ENCODE measurements at places on chromosomes 2 and 18.

DNA sequence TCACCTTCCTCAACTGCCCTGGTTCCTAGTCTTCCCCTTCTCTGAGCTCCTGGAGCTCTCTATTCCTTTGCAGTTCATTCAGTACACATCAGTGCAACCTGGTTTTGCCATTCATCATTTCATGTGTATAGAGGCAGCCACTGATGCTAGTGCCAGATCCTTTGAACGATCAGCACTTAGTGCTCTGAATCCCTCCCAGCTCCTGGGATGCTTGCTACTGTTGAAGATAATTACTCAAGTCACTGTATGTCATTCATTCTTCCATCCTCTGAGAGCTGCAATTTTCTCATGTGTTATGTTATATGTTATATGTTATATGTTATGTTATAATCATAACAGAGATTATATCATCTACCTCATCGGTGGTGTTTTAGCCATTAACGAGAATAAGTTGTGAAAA is 98.5 kb upstream of the UXS1 start:
- DNase-seq = no peak

DNA sequence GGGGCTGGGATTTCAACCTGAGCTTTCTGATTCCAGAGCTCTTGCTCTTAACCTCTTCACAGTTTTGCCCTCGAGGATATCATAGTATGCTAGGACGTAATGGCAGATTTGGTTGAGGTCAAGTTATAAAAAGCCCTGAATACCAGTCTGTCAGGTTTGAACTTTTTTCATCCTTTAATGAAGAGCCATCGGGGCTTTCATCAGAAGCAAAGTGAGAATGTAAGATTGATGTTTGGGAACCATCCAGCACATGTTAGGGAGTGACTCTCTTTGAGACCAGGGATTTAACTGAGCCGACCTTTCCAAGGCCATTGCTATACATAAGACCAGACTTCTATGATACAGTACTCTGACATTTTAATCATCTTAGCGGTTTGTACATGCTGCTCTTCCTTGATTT is 142.5 kb downstream of the TTC27 start:
- DNase-seq = no peak

- DNase-seq = no peak
Observed at GRCh38 chr2:607172-607571, 70.0 kb downstream of the TMEM18 start.

GRCh38 chr18:61133783-61134182 is 199.4 kb upstream of the CDH20 start:
- no peak for DNase-seq

GRCh38 chr2:232348936-232349335 is 29.6 kb upstream of the ALPP start:
- DNase-seq = no peak

DNA sequence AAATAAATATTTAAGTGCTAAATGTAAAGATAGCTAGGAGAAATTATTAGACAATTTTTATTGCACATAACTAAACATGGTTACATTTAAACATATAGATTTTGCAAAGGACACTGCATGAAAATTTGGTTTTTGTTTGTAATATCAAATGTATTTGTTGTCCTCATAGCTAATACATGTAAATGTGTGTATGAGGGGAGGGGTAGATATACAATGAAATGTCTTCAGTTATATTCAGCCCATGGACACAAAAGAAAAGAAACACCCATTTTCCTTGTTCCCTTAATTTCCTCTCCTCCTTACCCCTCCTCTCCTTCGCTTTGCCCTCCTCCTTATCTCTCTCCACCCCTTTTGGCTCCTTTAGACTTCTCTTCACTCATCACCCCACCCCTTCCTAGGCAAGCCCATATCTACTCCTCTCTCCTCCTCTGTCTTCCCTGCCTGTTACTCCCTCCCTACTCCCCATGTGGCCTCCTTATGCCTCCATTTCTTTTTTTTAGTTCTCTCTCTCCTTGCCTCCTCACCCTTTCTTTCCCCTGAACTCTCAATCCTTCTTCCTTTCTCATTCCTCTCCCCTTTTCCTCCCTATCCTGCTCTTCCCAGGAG is 1.4 kb downstream of the COL3A1 start:
- DNase-seq = no peak

- no peak for DNase-seq
Observed at GRCh38 chr2:43941359-43941758, 54.4 kb downstream of the LRPPRC start.

DNA sequence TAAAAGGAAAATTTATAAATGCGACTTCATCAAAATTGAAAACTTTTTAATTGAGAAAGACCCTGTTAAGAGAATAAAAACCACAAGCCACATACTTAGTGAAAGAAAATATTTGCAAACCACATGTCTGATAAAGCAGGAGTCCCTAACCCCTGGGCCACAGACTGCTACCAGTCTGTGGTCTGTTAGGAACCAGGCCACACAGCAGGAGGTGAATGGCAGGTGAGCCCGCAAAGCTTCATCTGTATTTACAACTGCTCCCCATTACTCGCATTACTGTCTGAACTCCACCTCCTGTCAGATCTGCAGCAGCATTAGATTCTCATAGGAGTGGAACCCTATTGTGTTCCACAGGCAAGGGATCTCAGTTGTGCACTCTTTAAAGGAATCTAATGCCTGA is 95.5 kb upstream of the CRACDL start:
- DNase-seq = no peak

DNA sequence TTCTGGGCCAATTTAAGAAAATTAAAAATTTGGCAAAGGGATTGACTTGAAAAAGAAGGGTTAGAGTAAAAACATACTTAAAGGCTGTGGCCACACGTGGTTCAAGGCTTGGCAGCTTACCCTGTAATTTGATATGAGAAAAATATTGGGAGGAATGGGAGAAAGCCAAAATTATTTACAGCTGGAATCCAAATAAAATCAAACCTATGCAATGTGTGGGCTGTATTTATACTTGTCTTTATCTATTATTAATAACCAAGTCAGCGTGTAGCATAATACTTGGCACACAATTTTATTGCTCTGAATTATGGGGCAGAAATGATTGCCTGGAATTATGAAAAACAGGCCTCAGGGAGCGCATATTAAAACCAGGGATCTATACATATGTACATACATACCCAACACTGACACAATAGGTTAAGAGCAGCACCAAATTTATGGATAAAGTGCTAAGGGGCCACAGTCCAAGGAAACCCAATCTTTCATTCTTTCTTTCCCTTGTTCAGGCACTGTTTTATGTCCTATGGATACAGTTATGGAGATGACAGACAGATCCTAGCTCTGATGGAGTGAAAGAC is 35.6 kb downstream of the FAM124B start:
- DNase-seq = no peak

GRCh38 chr18:52175406-52175805 is 164.6 kb upstream of the DCC start:
- DNase-seq = no peak

GRCh38 chr2:183926433-183926832 is 671.9 kb upstream of the ZNF804A start:
- no peak for DNase-seq

DNA sequence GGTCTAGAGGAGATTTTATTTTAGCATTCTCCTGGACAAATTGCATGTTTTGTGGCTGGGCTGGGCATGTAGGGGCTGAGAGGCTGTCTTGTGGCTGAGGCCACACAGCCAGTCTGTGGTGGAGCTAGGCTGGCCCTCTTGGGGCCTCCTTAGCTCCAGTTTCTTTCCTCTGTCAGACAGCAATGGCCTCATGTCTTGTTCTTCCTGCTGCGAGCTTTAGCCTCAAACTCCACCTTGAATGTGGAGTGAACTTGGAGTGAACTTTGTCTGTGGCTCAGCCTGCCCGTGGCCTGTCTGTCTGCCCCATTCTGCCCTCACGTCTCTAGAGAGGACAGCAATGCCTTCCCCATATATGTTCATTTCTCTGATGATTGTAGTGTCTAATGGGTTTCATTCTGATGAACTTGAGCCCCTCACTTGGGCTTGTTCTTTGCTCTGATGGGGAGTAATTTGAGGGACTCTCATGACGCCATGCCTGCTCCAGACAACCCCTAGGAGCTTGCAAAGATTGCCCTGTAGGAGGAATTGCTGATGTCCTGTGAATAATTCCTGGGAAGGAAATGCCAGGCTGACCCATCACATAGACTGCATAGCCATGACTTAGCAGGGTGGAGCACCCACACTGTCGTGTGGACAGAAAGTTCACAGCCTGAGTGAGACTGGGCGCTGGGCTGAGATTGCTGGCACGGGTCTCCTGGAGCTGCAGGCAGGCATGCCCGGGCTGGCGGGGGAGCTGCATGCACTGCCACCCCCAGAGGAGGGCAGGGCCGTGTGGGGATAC is 42.6 kb downstream of the ASAP2 start:
- DNase-seq = no peak

GRCh38 chr2:120759543-120760331 is 24.1 kb downstream of the GLI2 start:
- no peak for DNase-seq

GRCh38 chr2:19802086-19802841 is 99.5 kb downstream of the TTC32 start:
- DNase-seq = no peak

- DNase-seq = no peak
Observed at GRCh38 chr2:162113776-162114168, 38.3 kb downstream of the GCG start.

GRCh38 chr18:5851998-5852397 is 43.3 kb downstream of the TMEM200C start:
- DNase-seq = no peak

DNA sequence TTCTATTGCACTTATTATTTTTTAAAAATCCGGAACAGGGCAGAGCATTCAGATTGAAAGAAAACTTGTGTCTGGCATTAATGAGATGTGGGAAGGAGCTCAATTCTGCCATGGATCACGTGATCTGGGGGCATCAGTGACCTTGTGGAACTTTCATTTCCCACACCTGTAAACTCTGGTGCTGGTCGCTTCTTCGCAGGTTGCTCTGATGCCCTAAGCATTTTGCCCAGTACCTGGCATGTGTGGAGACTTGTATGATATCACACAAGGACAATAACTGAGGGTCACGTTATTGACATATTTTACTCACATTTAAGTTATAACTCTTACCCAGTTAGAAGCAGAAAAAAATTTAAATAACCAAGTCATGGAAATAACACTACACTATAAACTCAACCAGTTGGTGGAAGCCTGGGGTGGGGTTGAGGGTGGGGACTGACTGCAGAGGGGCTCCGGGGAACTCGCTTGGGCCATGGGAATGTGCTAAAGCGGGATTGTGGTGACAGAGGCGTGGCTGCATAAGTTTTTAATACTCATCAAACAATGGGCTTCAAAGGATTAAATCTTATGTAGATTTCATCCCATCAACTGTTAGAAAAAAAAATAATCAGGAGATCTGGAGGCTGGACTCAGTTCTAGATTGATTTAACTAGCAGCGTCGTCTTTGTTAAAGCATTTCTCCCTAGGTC is 36.5 kb downstream of the ST3GAL5 start:
- DNase-seq = no peak
